ENCODE measurements at places on chromosomes 11 and 22. TPM values are rescaled to one million over a fixed set of nuclear protein-coding genes. Genes with fewer than 3 reads are reported as not detected.

DNA sequence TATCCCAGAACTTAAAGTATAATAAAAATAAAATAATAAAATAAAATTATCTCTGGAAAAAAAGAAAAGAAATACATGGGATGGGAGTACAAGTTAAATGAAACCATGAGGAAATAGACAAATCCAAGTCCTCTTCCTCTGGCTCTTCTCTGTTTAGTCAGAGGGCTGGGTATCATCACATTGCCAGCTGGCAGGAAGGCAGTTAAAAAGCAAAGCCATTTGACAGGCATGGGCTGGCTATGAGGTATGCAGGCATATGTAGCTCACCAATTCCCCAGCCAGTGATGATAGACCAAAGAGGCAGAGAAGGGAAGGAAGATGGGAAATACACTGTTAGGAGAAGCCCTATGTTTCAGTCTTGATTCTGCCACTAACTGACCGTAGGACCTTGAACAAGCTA, 6.5 kb downstream of the LYVE1 start:
- no peak for DNase-seq

DNA sequence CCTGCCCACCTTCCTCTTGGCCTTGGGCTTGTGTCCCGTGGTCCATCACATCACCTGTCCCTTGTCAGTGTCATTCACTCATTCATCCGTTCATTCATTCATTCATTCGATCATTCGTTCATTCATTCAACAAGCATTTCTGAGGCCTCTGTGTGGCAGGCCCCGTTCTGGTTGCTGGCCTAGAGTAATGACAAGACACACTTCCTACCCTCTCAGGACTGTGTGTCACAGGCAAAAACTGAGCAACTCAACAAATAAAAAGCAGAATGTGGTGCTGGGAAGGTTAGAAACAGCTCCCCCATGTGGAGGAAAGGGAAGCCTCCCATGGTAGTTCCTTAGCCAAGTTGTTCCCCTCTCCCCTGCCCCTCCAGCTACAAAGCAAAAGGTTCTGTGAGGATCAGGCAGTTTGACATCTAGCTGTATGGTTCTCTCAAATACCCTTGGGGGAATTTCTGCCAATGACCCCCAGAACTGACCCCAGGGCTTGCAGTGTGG, 1.6 kb upstream of the OMP start:
- no peak for DNase-seq

GRCh38 chr11:65133724-65134123, 595 bp downstream of the SYVN1 start:
- no peak for DNase-seq

DNA sequence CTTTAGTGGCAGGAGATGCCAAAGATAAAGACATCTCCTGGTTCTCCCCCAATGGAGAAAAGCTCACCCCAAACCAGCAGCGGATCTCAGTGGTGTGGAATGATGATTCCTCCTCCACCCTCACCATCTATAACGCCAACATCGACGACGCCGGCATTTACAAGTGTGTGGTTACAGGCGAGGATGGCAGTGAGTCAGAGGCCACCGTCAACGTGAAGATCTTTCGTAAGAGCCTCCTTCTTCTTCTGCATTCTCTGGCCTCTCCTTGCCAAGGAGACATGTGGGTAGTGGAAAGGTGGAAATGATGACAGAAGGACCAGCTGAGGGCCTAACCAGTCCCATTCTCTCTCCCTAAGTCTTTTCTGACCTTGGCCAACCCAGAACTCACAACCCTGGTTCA, 110.1 kb upstream of the TTC12 start:
- no peak for DNase-seq

The CRYBB3 gene
- 0.23 TPM for polyA plus RNA-seq

The OR8A1 gene
- polyA plus RNA-seq: not detected

The PKNOX2 gene
- polyA plus RNA-seq: 13.5 TPM

The TCN2 gene
- 55.2 TPM for polyA plus RNA-seq

The OR8G5 gene
- not detected for polyA plus RNA-seq

The NXPE2 gene
- 0.42 TPM for polyA plus RNA-seq
